K562 (cell line): ENCODE measurements at places on chromosomes 3 and 15. TPM values are rescaled to one million over a fixed set of nuclear protein-coding genes. Genes with fewer than 3 reads are reported as not detected.

DNA sequence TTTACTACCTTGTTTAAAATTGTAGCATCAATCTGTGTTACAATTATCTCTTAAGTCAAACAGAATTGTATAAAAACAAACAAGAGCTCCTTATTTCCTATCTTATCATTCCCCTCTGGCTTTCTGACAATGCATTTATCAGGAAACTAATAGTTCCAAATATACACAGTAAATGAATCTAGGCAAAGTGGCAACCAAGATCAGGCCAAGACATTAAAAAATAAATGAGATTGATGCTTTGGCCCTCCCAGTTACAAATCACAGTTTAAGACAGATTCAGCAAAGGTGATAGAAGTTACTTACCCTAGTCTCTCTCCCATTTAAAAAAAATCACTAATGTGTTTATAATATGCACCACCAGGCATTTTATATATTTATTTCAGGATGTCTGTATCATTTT, 236.7 kb downstream of the EPHA3 start:
- H3K27ac ChIP-seq, result no peak overlapping the region
- no peak overlapping the region for H3K4me3 ChIP-seq
- H3K27me3 ChIP-seq, result no peaks in the 10 kb centered on the region
- H3K36me3 ChIP-seq, result no peaks in the 10 kb centered on the region

DNA sequence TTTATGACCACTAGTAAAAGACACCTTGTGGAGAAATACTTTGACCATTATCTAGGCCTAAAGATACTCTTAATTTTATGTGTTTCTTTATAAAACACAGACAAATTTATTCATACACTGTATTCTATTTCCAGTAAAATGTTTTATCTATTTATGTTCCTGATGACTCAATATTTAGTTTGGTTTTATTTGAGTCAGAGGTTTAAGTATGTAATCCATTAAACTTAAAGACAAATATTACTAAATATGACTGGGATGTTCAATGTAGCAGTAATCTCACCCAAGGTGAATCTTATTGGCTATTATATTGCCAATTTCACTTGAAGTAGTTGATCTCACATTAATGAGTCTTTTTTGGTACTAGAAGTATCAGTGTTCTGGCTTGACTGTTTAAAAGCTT, 799.7 kb downstream of the CADM2 start:
- no peak for DNase-seq
- no peak overlapping the region for H3K4me3 ChIP-seq
- H3K27ac ChIP-seq, result no peak overlapping the region
- H3K4me1 ChIP-seq, result no peaks in the 10 kb centered on the region

DNA sequence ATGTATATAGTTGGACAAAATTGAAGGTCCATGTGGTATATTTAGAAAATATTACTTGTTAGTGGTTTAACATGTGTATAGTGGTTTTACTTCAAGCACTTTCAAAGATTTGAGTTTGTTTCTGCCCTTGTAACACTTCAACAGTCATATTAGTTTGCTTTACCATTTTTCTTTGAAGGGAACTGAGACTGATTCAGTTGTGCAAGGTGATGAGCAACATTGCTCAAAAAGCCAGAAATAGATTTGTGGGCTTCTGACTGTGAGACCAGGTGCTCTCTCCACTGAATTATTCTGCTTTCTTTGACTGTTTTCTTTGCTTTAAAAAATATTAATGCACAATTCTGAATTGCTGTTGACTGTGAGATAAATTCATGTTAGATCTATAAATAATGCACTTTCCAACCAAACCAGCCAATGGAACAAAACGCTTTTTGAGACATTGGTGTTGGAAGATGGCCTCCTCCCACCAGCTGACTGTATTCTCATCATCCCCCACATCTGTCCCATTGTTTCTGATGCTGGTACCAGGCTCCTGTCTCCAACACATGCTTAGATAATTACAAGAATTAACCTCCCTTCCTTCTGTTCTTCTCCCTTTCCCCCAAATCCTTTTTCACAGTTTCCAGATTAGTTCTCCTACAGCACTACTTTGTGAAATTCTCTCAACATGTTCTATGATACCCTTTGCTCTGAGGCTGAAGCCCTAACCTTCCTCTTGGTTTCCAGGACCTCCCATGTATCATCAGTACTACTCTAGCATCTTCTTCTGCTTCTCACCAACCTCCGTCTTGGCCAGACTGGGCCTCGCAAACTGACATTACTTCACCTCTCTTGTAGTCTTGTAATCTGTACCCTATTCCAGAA, 27.9 kb downstream of the PLCL2 start:
- no peaks in the 10 kb centered on the region; the same call in 1 of the 2 replicates for H3K27me3 ChIP-seq
- no peak for DNase-seq
- no peak overlapping the region for H3K27ac ChIP-seq
- H3K4me3 ChIP-seq, result no peak overlapping the region

DNA sequence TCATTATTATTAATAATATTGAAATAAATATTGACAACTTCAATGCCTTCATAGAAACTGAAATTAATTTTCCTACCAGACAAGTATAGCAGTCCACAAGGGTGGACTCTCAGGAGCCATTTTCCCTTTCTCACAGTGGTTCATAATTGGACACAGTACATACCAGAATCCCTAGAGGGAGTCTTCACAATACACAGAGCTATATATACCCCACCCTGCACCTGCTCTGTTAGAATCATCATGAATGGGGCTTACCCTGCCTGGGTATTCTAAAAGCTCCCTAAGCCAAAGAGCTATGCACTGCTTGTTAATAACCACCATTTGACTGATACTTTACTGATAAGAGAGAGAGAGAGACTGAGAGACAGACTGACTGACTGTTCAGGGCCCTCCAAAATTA, 134.9 kb downstream of the FEZF2 start:
- no peak overlapping the region for H3K4me3 ChIP-seq
- H3K27ac ChIP-seq, result no peak overlapping the region
- no peaks in the 10 kb centered on the region for H3K4me1 ChIP-seq
- H3K27me3 ChIP-seq, result no peaks in the 10 kb centered on the region
- no peaks in the 10 kb centered on the region for H3K36me3 ChIP-seq
- DNase-seq, result no peak

DNA sequence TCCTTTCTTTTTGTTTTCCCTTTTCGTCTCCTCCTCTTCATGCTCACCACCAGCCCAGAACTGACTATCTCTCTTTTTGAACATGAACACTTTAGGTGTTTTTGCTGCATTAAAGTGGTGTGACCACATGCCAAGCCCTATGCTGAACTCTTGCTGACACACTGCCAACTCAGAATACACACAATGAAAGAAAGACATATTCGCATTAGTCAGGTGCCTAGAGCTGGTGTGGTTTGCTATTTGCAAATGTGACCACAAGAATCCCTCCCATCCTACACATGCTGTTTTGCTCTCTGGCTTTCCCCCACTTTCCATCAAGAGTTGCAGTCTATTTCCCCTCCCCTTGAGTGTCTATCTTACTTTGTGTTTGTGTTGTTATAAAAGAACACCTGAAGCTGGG, 967.8 kb upstream of the CFAP20DC start:
- no peaks in the 10 kb centered on the region for H3K27me3 ChIP-seq
- no peaks in the 10 kb centered on the region for H3K4me1 ChIP-seq
- H3K27ac ChIP-seq, result no peak overlapping the region
- no peak for DNase-seq
- no peaks in the 10 kb centered on the region for H3K36me3 ChIP-seq

- DNase-seq, result no peak
- H3K27me3 ChIP-seq, result no peaks in the 10 kb centered on the region
- H3K36me3 ChIP-seq, result peaks cover 71% of the 10 kb centered on the region
Observed at GRCh38 chr3:16329036-16329825, 64.2 kb downstream of the OXNAD1 start.

DNA sequence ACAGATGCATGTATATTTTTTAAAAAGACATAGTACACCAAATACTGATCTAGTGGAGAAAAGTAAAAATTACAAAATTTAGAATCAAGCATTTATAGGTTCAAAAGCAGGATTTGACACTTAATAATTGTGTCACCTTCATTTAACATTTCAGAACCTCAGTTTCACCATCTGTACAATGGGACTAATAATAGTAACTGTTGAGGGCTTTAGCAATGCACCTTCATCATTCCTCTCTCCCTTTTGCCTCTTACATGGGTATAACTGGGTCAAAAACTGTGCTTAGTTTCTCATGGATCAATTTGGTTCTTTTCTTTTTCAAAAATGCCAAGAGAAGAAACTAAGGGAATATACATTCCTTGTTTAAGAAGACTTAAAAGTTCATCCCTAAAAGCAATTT, 5.5 kb upstream of the TMEM212 start:
- no peaks in the 10 kb centered on the region for H3K36me3 ChIP-seq
- H3K4me3 ChIP-seq, result no peak overlapping the region
- no peak for DNase-seq
- H3K4me1 ChIP-seq, result peaks cover 2% of the 10 kb centered on the region; the same call in 1 of the 2 replicates
- H3K27me3 ChIP-seq, result no peaks in the 10 kb centered on the region
- H3K27ac ChIP-seq, result no peak overlapping the region

GRCh38 chr3:49428752-49429080, 408 bp downstream of the NICN1 start:
- H3K27ac ChIP-seq, result peak overlapping the region; percentile 88
- no peaks in the 10 kb centered on the region for H3K27me3 ChIP-seq
- no peak for DNase-seq

DNA sequence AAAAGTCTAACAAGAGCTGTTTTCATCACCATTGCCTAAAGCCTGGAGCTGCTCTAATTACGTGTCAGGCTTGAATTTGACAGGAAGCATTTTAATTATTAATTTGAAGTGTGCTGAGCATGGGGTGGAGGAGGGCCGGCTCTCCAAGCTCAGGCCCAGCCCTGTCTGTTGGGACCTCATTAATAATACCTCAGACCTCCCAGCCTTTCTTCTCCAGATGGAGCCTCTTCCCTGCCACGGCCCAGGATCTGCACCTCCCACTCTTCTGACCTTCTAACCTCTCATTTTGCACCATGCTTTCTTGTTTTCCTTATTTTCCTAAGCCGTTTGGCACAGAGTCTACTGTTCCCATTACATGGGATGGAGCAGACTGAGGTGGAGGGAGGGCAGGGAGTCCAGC, 30.0 kb downstream of the INSYN1 start:
- no peaks in the 10 kb centered on the region for H3K4me1 ChIP-seq
- no peak for DNase-seq
- no peak overlapping the region for H3K27ac ChIP-seq

DNA sequence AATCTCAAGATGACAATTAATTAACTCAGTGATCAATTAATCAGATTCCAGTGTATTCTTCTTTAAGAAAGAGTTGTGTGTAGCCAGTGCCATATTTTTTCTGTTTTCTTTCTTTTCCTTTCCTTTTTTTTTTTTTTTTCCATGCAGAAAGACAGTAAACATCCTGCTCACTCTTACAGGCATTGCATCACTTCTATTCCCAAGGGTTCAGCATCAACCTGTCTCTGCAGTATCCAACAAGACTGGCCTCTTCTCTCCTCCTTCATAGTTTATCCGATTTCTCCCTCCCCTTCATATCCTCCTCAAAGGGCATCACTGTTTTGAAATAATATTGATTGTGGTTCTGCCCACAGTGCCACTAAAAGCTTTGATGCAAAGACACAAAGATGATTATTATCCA, 17.0 kb upstream of the SLC9A9 start:
- no peak overlapping the region for H3K4me3 ChIP-seq
- H3K27ac ChIP-seq, result no peak overlapping the region
- no peaks in the 10 kb centered on the region for H3K36me3 ChIP-seq
- DNase-seq, result no peak

- H3K4me1 ChIP-seq, result no peaks in the 10 kb centered on the region; the same call in 1 of the 2 replicates
- H3K27ac ChIP-seq, result no peak overlapping the region
- H3K36me3 ChIP-seq, result no peaks in the 10 kb centered on the region; the same call in 2 of the 3 replicates
- no peak overlapping the region for H3K4me3 ChIP-seq
Observed at GRCh38 chr3:183381179-183381578, 47.2 kb downstream of the MCF2L2 start.

DNA sequence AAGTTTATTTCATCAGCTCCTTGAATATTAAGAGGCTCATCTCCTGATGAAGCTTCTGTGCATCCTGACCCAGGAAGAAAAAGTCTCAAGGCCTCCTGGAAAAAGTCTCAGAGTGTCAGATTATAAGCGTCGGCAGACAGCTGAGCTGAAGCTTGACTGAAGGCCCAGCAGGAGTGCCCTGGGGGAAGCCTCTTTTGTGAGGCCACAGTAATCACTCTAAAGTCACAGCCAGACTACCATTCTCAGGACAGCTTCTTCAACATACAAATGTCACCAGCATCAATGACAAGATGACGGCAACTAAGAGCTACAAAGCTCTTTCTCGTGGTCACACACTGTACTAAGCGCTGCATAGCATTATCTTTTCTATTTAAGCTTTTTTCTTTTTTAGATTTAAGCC, 72.7 kb upstream of the LRRN1 start:
- no peaks in the 10 kb centered on the region for H3K36me3 ChIP-seq
- no peaks in the 10 kb centered on the region for H3K27me3 ChIP-seq
- no peak overlapping the region for H3K27ac ChIP-seq
- H3K4me3 ChIP-seq, result no peak overlapping the region

DNA sequence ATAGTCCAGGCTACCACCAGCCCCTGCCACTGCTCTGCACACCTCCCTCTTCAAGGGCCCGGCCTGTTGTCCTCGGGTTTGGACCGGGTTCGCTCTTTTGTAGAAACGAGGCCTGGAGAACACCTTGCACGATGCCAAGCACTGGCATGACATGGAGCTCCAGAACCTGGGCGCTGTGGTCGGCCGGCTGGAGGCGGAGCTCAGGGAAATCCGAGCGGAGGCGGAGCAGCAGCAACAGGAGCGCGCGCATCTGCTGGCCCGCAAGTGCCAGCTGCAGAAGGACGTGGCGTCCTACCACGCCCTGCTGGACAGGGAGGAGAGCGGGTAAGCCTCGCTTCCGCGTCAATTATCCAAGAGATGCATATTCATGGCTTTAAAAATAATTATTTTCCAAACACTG, 72.4 kb downstream of the BFSP2 start:
- no peak overlapping the region for H3K4me3 ChIP-seq
- no peak overlapping the region for H3K27ac ChIP-seq
- no peaks in the 10 kb centered on the region; the same call in 2 of the 3 replicates for H3K27me3 ChIP-seq

GRCh38 chr3:136050250-136050649, 84.7 kb downstream of the PPP2R3A start:
- no peak overlapping the region for H3K4me3 ChIP-seq
- no peaks in the 10 kb centered on the region; the same call in none of the 2 replicates for H3K27me3 ChIP-seq
- no peaks in the 10 kb centered on the region for H3K4me1 ChIP-seq
- H3K27ac ChIP-seq, result no peak overlapping the region
- H3K36me3 ChIP-seq, result no peaks in the 10 kb centered on the region

- H3K27ac ChIP-seq, result no peak overlapping the region
- H3K4me3 ChIP-seq, result no peak overlapping the region
- H3K4me1 ChIP-seq, result no peaks in the 10 kb centered on the region
- DNase-seq, result no peak
- H3K36me3 ChIP-seq, result no peaks in the 10 kb centered on the region
Observed at GRCh38 chr3:120410541-120410940, 40.3 kb downstream of the FSTL1 start.

GRCh38 chr3:119490153-119490552, 8.2 kb upstream of the TIMMDC1 start:
- no peak overlapping the region for H3K27ac ChIP-seq
- no peak overlapping the region for H3K4me3 ChIP-seq
- H3K4me1 ChIP-seq, result no peaks in the 10 kb centered on the region
- H3K27me3 ChIP-seq, result no peaks in the 10 kb centered on the region
- H3K36me3 ChIP-seq, result peaks cover 54% of the 10 kb centered on the region

The PARP16 gene
- polyA plus RNA-seq, result 5.8 and 7.8 TPM in 2 replicates

The BSN gene
- polyA plus RNA-seq, result 0.54 and 0.58 TPM in 2 replicates

The SCN5A gene
- 0.34 and 1.4 TPM in 2 replicates for polyA plus RNA-seq

The SFMBT1 gene
- polyA plus RNA-seq, result 3.6 and 3.9 TPM in 2 replicates

The GOLGA6B gene
- polyA plus RNA-seq, result not detected in 2 replicates

The ZNF860 gene
- not detected in 2 replicates for polyA plus RNA-seq

The PPP1R14D gene
- polyA plus RNA-seq, result not detected in 2 replicates

The COMMD4 gene
- polyA plus RNA-seq, result 124 and 138 TPM in 2 replicates

The PRR20G gene
- not detected in 2 replicates for polyA plus RNA-seq
